ENCODE measurements at places on chromosomes 13 and 19. TPM values are rescaled to one million over a fixed set of nuclear protein-coding genes. Genes with fewer than 3 reads are reported as not detected.

DNA sequence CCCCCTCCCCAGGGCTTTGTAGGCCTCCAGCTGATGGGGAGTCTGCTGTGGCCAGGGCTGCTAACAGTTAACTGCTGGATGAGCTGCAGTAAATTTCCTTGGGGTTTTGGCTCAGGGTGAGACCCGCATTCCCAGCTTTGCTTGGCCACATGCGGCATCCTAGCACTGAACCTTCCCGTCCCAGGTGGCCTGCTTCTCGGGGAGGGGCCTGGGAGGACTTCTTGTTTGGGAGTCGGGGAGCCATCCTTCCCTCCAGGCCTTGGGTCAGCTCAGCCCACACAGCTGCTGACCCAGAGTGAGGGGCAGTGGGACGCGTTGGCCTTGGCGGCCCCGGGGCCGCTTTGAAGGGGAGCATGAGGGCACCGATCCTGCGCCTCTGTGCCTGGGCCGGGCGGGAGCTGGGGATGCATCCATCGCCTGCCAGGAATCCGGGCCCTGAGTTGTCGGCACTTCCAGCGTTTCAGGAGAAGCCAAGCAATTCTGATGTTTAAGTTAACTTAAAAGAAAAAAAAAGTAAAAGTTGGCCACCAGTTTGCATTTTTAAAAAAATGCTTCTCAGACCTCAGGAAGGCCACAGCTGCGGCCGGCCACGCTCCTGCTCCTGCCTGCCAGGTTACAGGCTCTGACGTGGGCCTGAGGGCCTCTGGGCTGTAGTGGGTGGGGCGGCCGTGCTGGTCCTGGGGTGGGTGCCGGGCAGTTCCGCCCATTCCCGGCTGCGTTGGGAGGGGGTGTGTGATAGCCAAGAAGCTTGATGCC lies 27.7 kb downstream of the CRTC1 start:
- H3K4me1 ChIP-seq, result peaks cover 13% of the 10 kb centered on the region
- H3K27ac ChIP-seq, result no peak overlapping the region
- H3K36me3 ChIP-seq, result no peaks in the 10 kb centered on the region
- DNase-seq, result no peak
- no peaks in the 10 kb centered on the region for H3K27me3 ChIP-seq
- no peak overlapping the region for H3K4me3 ChIP-seq

DNA sequence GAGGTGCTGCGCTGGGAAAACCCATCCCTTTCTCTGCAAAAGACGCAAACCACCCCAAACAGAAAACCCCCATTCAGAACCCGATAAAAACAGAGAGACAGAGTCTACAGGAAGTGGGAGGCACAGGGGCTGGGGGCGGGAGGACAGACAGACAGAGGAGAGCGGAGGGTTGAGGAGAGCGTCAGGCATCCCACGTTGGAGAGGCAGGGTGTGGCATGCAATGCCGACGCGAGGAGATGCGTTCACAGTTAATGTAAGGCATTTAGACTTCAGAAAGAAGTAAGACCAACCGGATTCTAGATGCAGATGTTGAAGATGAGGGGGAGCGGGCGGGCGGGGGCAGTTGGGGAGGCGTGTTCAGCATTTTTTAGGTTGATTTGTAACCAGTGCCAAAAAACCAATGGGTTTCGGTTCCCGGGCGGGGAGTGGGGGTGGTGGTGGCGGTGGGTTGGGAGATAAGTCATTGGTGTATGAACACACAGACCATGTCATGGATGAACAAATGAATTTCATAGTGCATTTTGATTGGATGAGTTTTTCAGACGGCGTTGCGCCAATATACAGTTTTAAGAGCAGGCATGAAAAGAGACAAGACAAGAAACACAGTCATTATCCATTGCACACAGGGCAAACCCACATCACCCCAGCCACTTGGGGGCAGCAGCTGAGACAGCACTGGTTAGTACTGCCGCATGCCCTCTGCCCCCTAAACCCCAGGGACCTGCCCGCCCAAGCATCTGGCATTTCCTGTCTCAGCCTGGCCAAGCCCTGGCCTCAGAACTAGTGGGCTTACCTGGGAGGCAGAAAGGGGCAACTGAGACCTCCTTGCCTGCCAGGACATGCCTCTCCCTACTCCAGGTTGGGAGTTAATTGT lies 91.3 kb downstream of the IER2 start:
- H3K36me3 ChIP-seq, result peaks cover 2% of the 10 kb centered on the region
- DNase-seq, result no peak
- H3K4me3 ChIP-seq, result peak overlapping the region; percentile 86
- H3K4me1 ChIP-seq, result peaks cover 19% of the 10 kb centered on the region

The MEF2B gene
- total RNA-seq, result 1.3 TPM

DNA sequence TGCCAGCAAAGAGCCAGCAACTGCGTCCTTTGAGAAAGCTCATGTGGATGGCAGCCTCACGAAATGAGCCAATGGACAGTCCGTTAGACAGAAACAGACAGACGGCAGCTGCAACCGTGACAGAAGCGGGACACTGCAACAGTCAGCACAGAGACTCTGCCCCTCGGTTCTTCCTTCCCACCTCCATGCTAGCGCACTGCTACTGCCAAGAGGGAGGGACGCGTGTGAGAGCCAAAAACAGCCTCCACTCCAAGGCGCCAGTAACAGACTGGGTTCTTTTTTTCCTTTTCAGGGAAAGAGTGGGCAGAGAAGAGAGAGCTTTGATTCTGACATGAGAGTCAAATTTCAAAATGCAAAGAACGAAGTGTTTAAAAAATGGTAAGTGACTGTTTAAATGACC lies 77.5 kb downstream of the SERP2 start:
- H3K36me3 ChIP-seq, result peaks cover 9% of the 10 kb centered on the region
- peaks cover 11% of the 10 kb centered on the region for H3K4me1 ChIP-seq
- H3K4me3 ChIP-seq, result no peak overlapping the region
- DNase-seq, result no peak

GRCh38 chr19:44712864-44713515 lies 14.0 kb downstream of the CEACAM16 start:
- peaks cover 5% of the 10 kb centered on the region for H3K27me3 ChIP-seq
- H3K4me3 ChIP-seq, result no peak overlapping the region
- no peaks in the 10 kb centered on the region for H3K36me3 ChIP-seq
- no peak for DNase-seq
- no peaks in the 10 kb centered on the region for H3K4me1 ChIP-seq
- H3K27ac ChIP-seq, result no peak overlapping the region

GRCh38 chr19:48982280-48982679 lies 10.8 kb downstream of the GYS1 start:
- no peak overlapping the region for H3K27ac ChIP-seq
- H3K4me1 ChIP-seq, result peaks cover 2% of the 10 kb centered on the region
- H3K27me3 ChIP-seq, result no peaks in the 10 kb centered on the region
- peaks cover 4% of the 10 kb centered on the region for H3K36me3 ChIP-seq
- DNase-seq, result no peak
- no peak overlapping the region for H3K4me3 ChIP-seq

DNA sequence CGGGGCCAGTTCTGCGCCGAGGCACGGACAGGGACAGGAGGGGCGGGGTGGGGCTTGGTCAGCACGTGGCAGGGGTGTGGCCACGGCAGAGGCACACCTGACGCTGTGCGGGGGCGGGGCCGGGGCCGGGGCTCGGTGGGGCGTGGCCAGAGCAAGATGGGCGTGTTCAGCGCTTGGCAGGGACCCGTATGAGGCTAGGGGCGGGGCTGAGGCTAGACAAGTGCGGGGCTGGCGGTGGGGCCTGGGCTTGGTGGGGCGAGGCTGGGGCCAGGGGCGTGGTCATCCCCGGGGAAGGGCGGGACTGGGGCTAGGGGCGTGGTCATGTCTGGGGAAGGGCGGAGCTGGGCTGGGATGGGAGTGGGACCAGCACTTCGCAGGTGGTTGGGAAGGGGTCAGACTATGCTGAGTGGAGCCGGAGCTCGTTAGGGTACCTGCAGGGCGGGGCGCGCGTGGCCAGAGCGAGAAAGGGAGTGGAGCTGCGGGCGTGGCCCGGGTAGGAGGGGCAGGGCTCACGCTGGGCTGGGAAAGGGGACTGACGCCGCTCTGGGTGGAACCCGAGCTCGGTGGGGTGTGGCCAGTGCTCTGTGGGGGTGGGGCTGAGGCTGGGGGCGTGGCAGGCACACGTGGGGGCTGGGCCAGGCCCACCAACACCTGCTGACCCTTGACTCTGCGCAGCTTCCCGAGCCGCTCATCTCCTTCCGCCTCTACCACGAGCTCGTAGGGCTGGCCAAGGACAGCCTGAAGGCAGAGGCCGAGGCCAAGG lies 12.8 kb downstream of the POLR2E start:
- DNase-seq, result peak; percentile 88
- peaks cover 37% of the 10 kb centered on the region for H3K4me1 ChIP-seq
- H3K4me3 ChIP-seq, result peak overlapping the region; percentile 80
- H3K27me3 ChIP-seq, result no peaks in the 10 kb centered on the region
- peak overlapping the region; percentile 84 for H3K27ac ChIP-seq

The ZNF382 gene
- total RNA-seq, result 7.0 TPM

Data from T-helper 17 cell (primary cell).